ENCODE measurements at places on chromosomes 4 and X.

DNA sequence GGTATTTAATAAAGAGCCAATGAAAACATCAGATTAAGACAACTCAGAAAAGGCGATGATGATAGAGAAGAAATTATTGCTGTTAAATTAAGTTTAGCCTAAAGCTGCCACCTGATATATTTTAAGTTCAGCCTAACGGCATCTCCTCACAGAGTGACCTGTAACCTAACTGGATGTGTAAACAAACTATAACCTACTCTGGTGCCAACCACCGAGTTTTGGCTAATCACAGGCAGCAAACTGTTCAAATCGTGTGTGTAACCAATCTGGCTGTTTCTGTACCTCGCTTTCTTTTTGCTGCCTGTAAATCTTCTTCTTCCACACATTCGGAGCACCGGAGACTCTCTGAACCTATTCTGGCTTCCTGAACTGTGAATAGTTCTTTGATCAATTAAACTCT is 37.8 kb upstream of the MED14 start:
- no peak for DNase-seq

- no peak for DNase-seq
These were observed 322.7 kb upstream of the PITX2 start for GRCh38 chr4:110945600-110945999.

DNA sequence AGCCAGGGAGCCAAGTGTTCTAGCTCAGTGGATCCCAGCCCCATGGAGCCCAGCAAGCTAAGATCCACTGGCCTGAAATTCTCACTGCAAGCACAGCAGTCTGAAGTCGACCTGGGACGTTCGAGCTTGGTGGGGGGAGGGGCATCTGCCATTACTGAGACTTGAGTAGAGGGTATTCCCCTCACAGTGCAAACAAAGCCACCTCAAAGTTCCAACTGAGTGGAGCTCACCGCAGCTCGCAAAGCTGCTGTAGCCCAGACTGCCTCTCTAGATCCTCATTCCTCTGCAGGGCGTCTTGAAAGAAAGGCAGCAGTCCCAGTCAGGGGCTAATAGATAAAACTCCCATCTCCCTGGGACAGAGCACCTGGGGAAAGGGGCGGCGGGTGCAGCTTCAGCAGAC is 226.3 kb downstream of the ZIC3 start:
- DNase-seq: no peak

GRCh38 chrX:84469226-84469625 is 33.0 kb downstream of the HDX start:
- DNase-seq: no peak

GRCh38 chrX:21948897-21949578 is 8.5 kb downstream of the SMS start:
- DNase-seq: no peak

DNA sequence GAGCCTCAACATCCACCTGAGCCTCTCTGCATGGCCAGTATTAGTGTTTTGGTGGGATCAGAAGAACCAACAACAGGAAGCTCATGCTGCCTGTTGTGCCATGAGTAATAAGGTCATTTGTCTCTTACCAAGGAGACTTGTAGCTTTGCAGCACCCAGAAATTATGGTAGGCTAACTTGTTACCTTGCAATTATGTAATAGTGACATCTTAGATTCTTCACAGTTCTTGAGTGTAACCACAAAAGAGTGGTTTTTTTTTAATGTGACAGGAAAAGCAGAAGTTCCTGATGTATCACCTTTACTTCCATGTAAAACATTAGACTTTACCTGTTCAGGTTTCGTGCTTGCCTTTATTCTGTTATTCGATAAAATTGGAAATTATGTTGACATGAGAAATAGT is 263.9 kb upstream of the CXXC4 start:
- DNase-seq: no peak

DNA sequence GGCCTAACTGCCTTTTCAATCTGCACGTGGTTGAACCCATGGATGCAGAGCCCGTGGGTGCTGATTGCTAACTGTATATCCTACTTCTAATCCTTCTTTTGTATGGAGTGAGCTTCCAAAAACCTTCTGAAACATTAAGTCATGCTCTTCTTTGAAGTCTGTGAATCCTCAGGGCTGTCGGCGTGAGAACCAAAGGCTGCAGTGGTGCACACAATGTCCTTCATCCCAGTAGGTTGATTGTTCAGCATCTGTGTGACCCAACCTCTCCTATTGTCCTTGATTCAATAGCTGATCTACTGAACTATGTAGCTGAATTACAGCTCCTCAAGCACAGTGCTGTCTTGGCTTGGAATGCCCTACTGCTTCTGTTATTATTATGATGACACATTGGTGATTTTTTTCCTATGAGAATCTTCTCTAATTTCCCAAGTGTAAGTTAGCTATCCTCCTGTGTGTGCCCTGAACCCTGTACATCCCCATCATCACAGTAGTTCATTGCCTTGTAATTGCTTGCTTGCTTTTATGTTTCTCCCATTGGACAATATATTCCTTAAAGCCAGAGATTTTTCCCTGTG is 294.6 kb downstream of the TRIML1 start:
- DNase-seq: no peak

- DNase-seq: peak; percentile 39
These were observed 645.9 kb downstream of the PCDH7 start for GRCh38 chr4:31366041-31366440.

Measured in GM04504 (cell line).